Esophagus squamous epithelium (tissue), 5 donors: ENCODE measurements at places on chromosomes 6 and 20.

- DNase-seq: no peak
These were observed 22.7 kb downstream of the HIVEP1 start for GRCh38 chr6:12034837-12035236.

DNA sequence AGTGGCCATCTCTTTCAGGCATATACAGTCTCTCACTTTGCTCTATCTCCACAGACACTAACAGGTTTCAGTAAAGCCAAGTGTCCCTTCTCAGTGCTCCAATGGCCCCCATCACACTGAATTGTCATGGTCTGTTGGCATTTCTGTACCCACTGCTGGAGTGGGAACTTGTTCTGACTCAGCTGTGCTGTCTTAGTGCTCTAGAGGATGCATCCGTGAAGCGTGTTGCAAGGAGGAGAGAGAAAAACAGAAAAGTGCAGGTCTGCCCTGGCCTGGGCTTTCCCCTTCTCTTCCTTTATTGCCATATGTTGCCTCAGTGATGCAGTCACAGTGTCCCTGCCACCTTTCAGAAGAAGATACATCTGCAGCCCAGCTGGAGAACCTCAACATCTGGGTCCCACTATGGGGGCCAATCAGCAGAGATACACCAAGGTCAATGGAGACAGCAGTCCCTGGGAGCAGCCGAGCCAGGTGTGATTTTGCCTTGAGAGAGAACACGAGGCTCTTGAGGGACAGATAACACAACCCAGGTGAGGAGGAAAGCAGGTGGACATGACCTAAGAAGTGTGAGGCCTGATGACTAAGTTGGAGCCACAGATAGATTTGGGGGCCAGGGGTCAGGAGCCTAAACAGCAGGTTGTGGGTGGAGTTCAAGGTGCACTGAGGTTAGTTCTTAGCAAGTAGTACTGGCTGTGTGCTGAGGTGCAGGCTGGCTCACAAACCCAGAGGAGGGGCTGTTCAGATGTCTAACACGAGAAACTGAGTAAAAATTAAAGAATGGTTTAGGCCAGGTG is 5.6 kb upstream of the PLCG1 start:
- DNase-seq: no peak

- DNase-seq: no peak
These were observed 380.0 kb upstream of the FLRT3 start for GRCh38 chr20:14717134-14717999.

GRCh38 chr6:11580686-11581405 is 43.3 kb downstream of the TMEM170B start:
- DNase-seq: no peak

DNA sequence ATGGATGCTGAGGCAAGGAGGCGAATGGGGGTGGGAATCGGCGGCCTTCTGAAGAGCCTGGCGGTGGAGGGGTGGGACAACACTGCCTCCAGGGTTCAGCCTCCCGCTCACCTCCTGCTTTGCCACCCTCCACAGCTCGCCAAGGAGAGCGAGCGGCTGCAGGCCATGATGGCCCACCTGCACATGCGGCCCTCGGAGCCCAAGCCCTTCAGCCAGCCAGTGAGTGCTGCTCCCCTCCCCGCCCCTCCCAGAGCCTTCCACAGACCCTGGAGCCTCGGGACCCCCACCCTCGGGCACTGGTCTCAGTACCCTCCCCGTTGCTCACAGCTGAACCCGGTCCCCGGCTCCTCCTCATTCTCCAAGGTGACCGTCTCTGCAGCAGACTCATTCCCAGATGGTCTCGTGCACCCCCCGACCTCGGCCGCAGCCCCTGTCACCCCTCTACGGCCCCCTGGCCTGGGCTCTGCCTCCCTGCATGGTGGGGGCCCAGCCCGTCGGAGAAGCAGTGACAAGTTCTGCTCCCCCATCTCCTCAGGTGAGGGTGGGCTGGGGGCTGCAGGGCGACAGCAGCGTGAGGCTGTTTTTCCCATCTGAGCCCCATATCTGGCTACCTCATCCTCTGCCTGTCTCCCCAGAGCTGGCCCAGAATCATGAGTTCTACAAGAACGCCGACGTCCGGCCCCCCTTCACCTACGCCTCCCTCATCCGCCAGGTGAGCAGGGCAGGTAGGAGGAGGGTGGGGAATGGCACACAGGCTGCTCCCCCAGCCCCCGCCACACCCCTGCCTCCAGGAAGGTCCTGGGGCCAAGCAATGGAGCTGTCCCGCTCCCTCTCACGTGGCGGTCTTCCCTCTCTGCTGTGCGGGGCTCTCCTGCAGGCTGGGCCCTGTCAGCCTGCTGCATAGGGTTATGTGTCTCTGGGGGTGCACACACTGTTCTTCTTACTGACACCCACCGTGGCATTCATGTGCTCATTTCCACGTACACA is 43.7 kb downstream of the FOXP4 start:
- no peak for DNase-seq

GRCh38 chr6:65569505-65569904 is 137.5 kb downstream of the EYS start:
- no peak for DNase-seq

- no peak for DNase-seq
These were observed 47.1 kb upstream of the RNF8 start for GRCh38 chr6:37306624-37307222.

GRCh38 chr6:43524483-43524961 is 7.6 kb downstream of the POLR1C start:
- DNase-seq: no peak

GRCh38 chr6:86685230-86685797 is 252.0 kb upstream of the HTR1E start:
- DNase-seq: no peak

- DNase-seq: no peak
These were observed 67.0 kb upstream of the FOXC1 start for GRCh38 chr6:1542764-1543163.

DNA sequence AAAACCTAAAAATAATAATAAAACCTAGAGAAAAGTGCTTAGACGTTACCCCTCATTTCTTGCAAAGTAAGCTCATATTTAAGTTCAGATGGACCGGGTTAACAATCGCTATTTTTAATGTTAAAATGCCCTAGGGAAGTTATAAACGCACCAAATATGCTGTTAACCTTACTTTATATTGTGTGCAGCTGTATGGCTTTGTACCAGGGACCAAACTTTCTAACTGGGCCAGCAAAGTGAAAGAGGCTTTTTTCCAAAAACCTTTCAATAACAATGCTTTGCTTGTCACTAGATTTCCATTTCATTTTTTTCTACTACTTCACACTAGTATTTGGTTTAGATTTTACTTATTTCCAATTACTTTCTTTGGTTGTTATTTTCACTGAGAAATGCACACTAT is 248.5 kb downstream of the FOXC1 start:
- no peak for DNase-seq

DNA sequence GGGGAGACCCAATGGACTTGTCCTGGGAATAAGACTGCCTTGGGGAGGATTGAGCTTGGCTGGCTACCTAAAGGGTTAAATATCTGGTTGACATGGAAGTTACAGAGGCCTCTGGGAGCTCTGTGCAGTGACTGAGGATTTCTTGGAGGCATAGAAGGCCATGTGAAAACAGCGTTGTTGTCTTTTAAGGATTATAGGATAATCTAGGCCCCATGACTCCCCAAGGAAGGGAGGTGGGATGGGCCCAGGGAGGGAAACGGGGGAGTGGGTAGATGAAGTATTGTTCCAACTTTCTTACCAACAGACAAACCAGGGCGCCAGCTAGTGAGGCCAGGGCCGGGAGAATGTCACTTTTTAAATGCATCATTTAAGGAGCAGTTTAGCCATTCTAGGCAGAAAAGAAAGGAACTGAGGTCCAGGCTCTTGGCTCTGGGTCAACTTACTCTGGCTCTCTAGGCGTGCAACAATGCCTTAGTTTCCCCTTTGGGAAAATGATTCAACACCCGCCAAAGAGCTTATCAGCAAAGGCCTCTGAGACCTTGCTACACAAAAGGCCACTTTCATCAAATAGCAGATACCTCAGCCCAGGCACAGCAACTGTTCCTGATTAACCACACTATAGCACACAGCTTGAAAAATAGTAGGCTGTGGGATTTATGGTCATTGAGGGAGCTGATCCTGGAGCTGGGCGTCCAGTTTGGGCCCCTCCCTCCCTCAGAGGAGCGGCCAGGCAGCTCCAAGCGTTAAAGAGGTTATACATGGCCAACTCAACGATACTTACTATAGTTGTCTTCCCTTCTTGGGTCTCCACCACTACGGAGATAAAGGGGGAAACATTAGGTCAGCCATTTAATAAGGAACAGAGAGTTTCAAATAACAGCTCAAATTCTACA is 7.0 kb downstream of the MRPS18A start:
- DNase-seq: no peak

GRCh38 chr6:45843848-45844521 is 171.7 kb downstream of the CLIC5 start:
- no peak for DNase-seq

- DNase-seq: no peak
These were observed 151.5 kb downstream of the PRL start for GRCh38 chr6:22145376-22145775.

DNA sequence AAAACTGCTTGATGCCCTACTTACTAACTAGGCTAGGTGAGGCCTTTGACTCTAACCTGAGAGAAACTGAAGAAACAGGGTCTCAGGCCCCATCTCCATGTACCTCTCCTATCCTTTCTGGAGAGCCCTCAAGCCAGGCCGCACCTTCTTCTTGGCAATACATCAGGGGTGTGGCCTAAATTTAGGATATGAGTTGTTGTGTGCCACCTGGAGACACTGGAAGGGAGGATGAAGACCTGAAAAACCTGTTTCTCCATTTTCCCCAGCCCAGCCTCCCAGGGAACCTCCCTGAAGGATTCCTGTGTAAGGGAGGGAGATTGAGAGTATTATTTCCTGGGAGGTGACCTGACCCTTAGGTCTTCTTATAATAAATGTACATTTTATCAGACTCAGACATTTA is 3.1 kb downstream of the LY6G6D start:
- no peak for DNase-seq

DNA sequence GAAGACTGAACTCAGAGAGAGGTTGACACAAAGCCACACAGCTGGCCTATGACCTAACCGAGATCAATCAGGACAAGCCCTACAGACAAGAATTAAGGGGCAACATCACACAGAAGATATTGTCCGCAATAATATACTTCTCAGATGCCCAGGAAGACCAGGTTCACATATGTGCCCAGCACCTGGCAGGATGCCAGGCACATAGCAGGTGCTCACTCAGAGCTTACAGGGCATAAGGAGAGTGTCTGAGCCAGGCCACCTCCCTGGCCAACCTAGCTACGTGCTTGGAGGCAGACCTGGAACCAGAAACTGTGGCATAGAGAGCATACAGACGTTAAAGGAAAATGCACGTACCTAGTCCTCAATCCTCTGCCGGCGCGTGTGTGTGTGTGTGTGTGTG is 87.0 kb upstream of the LRFN2 start:
- no peak for DNase-seq

GRCh38 chr6:49565855-49566254 is 15.4 kb downstream of the C6orf141 start:
- DNase-seq: no peak

GRCh38 chr6:127117979-127118297 is 533 bp upstream of the RSPO3 start:
- DNase-seq: no peak

DNA sequence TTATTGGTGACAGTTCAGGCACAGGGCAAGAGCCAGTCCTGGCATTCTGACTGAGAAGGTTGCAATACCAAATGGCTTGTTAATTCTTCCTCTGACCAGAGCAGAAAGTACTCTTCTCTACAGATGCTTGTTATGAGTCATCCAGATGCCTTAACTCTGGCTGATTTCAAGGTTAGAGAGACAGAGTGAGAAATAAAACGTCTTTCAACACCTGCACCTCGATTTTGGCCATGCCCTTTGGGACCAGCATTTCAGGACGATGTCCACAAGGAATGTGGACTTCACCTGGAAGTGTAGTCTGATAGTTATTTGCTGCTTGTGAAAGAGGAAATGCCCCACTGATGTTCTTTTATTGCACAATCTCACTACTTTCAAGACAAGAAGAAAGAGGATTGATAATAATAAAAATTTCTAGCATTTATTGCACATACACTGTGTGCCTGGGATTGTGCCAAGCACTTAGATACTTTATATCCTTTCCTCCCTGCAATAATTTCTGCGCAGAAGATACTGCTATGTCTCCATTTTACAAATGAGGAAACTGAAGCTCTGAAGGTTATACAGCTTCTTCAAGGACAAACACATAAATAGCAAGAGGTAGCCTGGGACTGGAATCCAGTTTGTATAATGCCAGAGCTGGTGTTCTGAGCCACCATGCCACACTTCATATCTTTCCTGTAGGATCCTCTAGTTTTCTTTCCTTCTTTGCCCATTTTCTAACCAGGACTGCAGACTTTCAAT is 33.5 kb upstream of the MCM3 start:
- DNase-seq: no peak

GRCh38 chr20:52191916-52192718 is 538 bp upstream of the ZFP64 start:
- no peak for DNase-seq

DNA sequence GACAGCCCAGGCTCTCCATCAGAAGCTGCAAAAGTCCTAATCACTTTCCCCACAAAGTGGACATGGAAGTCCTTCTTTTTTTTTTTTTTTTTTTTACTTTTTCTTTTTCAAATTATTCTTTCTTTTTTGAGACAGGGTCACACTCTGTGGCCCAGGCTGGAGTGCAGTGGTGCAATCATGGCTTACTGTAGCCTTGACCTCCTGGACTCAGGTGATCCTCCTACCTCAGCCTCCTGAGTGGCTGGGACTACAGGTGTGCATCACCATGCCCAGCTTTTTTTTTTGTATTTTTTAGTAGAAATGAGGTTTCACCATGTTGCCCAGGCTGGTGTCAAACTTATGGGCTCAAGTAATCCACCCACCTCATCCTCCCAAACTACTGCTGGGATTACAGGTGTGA is 29.0 kb upstream of the AKIRIN2 start:
- DNase-seq: no peak

- no peak for DNase-seq
These were observed 25.8 kb downstream of the SMLR1 start for GRCh38 chr6:130852844-130853554.

DNA sequence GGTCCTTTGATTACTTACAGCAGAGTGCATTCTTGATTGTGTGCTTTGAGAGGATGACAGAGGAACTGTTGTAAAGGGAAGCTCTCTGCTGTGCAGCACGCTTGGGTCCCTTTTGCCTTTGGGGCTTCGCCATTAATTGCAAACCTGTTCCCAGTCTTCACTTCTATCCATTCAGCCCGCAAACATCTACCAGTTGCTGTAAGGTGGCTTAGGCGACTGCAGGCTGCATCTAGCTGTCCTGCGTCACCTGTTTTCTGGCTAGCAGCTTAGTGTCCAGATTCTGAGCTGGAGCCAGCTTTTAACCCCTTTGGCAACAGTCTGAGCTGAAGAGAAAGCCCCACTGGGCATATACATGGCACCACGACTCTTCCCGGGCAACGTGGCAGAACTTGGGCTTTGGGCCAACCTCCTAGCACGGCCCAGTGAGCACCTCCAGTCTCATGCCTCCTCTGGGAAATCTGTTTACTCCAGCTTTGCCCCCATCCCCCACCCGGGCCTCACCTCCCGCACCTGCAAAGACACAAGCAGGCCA is 2.5 kb upstream of the FASTKD5 start:
- DNase-seq: no peak

DNA sequence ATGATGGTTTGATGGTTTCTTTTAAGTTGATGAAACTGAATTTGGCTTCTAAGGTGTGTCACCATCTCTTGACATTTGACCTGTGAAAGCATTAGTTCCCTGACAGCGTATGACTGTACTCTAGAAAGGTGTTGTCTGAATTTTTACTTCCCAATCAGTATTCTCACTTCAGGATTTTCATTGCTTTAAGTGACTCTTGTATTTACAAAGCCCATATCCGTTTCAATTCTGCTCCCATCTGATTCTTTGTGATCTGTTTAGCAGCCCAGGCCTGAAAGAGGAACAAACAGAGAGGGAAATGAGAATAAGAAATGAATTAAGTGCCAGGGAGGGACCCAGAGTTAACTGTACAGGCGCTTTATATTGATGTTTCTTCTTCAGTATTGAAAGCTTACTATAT is 73.7 kb downstream of the FARS2 start:
- DNase-seq: no peak
